NCI-H226 (cell line): ENCODE measurements at places on chromosomes 11 and 22.
A peak's percentile ranks its signal among the peaks of the same experiment; 100 is the strongest.

- DNase-seq = no peak
Measured at GRCh38 chr22:40560551-40560950, 76.0 kb downstream of the MRTFA start.

DNA sequence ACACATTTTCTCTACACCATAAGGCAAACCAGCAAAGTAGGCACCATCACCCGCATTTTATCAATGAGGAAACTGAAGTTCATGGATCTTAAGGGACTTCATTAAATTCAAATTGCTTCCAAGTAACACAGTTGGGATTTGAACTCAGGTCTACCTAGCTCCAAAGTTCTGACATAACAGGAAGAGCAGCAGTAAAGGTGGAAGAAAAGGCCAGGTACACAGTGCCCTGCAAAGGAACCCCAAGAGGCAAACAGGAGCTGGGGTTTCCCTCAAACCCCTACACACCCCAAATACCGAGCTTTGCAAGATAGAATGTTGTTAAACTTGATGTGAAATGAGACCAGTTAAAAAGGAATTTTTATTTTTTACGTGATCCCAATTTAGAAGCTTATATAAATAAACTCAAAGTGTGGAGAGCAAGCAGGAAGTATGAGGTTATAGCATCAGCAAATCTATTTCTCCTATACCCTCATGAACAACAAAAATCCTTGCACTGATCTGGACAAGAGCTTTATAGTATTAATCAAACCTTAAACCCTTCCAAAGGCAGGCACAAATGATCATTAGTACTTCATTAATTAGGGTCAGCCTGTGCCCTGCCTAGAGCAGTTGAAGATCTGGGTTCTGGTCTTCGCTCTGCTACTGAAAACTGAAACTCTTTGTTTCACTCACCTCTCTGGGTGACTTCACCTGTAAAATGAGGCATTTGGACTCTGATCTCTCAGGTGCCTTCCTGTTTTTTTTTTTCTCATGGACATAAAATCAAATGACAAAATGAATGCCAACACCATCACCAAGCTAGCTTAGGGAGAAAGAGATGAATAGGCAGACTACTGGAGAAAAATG lies 36.5 kb downstream of the SYTL2 start:
- no peak for DNase-seq

GRCh38 chr11:66842896-66843775 lies at the start of gene RCE1:
Gene RCE1 (plus strand): TSS chr11:66843441. CDS start chr11:66843456, 15 bp downstream.
- peak; percentile 82 for DNase-seq

DNA sequence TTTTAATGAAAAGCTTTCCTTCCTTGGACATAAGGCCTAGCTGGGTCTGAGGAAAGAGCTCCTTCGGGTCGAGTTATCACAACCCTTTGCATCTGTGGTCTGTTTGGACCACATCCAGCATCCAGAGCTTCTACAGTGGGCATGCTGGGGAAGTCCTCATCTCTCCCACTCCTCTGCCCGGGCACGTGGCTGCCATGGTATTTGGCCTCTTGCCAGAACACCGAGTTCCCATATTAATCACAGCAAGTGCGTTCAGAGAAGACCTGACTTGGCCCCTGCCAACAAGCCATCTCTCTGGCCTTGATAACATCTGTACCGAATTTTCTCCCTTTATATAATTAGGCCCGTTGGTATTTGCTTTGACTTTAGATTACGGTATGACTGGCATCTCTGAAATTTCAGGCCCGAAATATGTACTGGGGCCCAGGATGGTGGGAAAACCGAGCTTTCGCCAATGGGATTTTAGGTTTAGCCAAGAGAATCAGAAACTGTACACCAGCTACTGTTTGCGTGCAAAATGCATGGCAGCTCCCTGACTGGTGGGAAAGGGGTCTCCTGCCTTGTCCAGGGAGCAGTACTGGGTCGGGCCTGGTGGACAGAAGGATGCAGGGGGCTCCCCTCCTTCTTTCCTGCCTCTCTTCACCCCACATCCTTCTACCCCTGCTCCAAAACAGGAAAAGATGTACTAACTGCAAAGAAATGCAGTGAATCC lies 90.0 kb downstream of the MICAL2 start:
- peak; percentile 97 for DNase-seq

DNA sequence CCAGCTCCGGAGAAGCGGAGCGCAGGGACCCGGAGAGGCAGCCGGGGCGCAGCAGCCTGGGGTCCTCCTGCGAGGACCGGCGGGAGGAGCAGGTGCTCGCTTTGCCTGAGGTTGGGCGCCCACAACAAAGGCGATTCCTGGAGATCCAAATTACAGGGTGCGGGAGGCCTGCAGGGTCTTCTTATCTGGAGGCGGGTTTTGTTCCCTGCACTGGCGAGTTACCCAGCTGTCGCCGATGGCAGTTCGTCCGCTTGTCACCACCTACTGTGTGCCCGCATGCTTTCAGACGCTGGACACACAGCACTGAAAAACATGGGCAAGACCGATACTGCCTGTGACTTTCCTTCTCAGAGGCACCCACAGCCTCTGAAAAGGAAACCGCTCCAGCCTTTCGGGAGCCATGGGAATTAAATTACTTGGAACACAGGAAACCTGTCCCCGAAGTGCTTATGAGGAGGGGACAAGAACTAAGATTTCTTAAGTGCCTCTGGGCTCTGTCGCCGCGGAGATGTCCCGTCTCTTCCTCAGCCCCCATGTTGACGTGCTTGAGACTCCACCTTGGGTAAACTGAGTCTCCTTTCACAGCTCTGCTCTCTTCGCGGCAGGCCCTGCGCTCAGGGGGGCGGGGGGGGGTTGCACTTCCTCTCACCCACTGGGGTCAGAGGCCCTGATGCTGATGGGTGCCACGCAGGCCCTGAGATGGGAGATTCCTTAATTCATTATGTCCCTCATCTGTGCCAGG lies 1.3 kb upstream of the ZFTA start:
- DNase-seq = no peak

GRCh38 chr22:35531202-35531601 lies 9.4 kb upstream of the RASD2 start:
- DNase-seq = no peak

DNA sequence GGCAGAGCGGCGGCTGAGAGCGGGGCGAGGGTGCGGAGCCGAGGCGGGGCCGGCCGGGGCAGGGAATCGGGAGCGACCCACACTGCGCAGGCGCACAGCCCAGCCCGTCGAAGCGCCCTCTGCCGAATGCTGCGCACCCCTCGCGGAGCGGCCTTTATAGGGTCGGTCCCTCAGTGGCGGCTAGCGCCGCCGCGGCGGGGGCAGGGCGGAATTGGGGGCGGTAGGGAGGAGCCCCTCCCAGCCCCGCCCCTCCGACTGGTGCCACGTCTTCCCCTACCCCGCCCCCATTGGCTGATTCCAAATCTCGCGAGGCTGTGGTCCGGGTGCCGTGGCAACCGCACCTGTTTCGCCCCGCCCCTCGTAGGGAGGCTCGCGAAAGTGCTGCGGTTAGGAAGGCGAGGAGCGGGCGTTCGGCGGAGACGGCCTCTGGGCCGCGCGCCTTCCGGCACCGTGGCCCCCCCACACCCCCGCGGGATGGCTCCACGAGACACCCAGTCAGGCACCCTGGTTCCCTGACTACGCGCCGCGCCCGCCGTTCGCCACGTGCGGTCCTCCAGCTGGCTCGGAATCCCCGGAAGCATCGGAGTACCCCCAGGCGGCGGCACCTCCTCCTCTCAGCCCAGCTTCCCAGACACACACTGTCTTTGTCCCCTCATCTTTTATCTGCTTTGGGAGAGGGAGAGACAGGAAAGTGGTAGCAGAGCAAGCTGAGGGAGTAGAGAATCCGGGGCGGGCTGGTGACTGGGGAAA lies at the start of gene EHD1:
Gene EHD1 (minus strand): TSS at position 128 of the 750 bp plus-strand sequence. CDS start 157 bp downstream, outside the sequence.
- peak; percentile 92 for DNase-seq

DNA sequence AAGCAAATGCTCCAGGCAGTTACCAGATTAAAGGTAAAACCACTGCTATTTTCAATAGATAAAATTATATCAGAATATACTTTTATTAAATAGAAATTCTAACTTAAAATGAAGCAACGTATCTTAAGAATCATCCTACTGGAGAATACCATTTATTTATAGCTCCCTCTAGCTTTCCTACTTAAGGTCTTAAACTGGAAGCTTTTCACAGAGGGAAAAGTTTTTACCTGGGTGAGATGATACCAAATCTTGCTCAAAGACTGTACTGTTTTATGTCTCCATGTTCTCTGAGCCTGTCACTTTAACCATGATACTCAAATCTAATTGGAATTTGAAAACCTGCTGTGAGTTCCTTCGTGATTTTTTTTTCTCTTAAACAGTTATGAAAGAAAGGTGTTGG lies 291.8 kb downstream of the AASDHPPT start:
- DNase-seq = no peak

DNA sequence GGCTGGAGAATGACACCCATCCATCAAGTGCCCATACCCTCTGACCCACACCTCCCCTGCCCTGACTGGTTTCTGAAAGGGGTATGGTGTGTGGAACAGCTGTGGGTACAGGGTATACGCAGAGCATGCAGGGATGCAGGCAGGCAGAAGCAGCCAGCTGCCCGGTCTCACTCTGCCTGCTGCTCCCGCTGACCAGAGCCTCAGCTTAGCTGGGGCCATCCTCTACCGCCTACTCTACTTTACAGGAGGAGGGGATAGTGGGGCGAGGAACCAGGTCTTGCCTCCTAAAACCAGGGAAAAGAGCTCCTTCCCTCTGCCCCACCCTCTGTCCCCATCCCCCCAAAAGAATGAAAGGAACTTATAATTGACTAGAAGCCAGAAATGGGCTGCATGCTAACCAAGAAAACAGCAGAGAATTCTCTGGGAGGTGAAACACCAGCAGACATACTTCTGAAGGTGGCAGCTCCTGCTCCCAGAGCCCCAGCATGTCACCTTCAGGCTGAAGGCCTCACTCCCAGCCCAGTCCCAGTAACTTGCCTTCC lies 13.0 kb upstream of the CHRM4 start:
- no peak for DNase-seq

DNA sequence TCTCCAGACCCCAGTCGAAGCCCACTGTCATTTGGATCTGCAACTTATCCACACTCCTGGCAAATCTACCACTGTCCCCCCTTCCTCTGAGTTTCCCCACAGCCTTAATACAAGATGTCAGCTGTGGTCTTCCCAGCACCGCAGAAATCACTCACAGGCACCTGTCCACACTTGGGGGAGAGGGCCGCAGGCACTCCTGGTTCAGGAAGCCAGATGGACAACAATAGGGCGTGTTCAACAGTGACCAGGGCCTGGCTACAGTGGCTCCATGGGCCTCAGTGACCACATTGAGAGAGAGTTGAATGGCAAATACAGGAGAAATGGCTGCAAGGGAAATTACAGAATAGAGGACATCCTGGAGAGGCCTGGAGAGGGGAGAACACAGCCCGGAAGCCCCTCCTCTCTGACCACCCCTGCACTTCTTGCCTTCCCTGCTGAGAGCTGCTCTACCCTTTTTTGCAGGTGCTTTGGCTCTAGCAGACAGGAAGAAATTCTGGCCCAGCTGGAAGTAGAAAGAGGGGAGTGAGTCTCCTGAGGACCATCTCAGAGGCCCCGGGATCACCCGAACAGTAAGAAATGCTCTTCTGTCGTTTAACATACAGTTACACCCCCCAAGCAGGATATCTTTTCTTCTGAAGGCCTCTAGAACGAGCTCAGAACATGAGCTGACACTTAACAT lies 164.6 kb downstream of the FEZ1 start:
- no peak for DNase-seq

- DNase-seq = no peak
Measured at GRCh38 chr22:31128156-31128555, 5.4 kb downstream of the INPP5J start.

GRCh38 chr11:36404831-36405230 lies 105.2 kb downstream of the TRAF6 start:
- no peak for DNase-seq

DNA sequence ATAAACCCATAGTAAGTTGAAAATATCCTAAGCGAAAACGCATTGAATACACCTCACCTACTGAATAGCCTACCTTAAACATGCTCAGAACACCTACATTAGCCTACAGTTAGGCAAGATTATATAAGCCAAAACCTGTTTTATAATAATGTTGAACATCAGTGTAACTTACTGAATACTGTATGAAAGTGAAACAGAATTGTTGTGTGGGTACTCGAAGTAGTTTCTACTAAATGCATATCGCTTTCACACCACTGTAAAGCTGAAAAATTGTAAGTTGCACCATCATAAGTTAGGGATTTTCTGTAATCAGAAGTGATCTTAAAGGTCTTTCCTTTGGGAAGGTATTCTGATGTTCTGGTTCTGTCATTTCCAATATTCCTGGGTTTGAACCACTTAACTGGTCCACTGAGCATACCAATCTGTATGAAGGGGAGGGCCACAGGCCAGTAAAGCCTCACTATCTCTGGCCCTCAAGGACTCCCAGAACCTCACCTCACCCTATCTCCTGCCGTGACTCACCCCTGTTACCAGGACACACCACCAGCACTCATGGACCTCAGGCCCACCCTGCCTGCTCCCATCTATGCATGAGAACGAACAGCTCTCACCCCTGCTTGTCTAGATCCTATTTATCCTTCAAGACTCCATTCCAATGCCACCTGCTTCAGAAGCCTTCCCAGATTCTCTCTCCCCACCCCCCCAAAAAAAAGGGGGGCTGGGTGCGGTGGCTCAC lies 70.0 kb downstream of the NAT10 start:
- no peak for DNase-seq

DNA sequence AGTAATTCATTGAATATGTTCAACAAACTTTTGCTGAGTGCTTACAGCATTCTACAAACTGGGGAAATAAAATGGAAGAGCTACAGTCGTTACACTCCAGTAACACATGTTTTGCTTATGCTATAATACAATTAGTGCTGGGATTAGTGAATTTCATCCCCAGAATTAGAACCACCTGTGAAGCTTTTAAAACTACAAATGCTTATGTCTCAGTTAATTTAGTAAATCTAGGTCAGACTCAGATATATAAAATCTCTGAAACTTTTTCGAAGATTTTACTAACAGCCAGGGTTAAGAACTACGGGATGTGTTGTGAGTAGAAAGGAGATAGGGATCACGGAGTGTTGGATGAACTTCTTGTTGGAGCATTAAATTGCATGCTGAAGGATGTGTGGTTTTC lies 33.7 kb upstream of the EED start:
- no peak for DNase-seq
